Esophagus (tissue), 2 donors: ENCODE measurements at places on chromosomes 6 and 20. TPM values are rescaled to one million over a fixed set of nuclear protein-coding genes. Genes with fewer than 3 reads are reported as not detected.

DZANK1 gene
- polyA plus RNA-seq, result 1.7 TPM

RFX6 gene
- polyA plus RNA-seq, result not detected

PI16 gene
- polyA plus RNA-seq, result 2.7 TPM

SLC25A27 gene
- polyA plus RNA-seq, result 25.0 TPM

ZC2HC1B gene
- 0.14 TPM for polyA plus RNA-seq

BPI gene
- not detected for polyA plus RNA-seq

THBD gene
- 9.5 TPM for polyA plus RNA-seq

HLA-DMA gene
- polyA plus RNA-seq, result 11.3 TPM

SAMD3 gene
- polyA plus RNA-seq, result 0.18 TPM

SOX12 gene
- polyA plus RNA-seq, result 2.2 TPM

KIFC1 gene
- polyA plus RNA-seq, result 15.0 TPM

KCNK17 gene
- polyA plus RNA-seq, result 0.65 TPM

CASS4 gene
- 0.18 TPM for polyA plus RNA-seq

TMEM244 gene
- polyA plus RNA-seq, result not detected

DEFB112 gene
- polyA plus RNA-seq, result not detected

SMPD2 gene
- polyA plus RNA-seq, result 25.5 TPM

AK9 gene
- polyA plus RNA-seq, result 2.4 TPM

HTR1B gene
- polyA plus RNA-seq, result 0.04 TPM

EEF1A2 gene
- 0.86 TPM for polyA plus RNA-seq

MUC22 gene
- polyA plus RNA-seq, result 5.8 TPM

THEMIS gene
- polyA plus RNA-seq, result 0.22 TPM

ACAT2 gene
- polyA plus RNA-seq, result 73.5 TPM

OPRL1 gene
- polyA plus RNA-seq, result 0.14 TPM

SNAP91 gene
- polyA plus RNA-seq, result 0.05 TPM

ACSS1 gene
- 8.8 TPM for polyA plus RNA-seq

EPPIN gene
- not detected for polyA plus RNA-seq

LY6G6D gene
- 0.67 TPM for polyA plus RNA-seq

C6orf132 gene
- 357 TPM for polyA plus RNA-seq

PRDM13 gene
- polyA plus RNA-seq, result not detected

LIME1 gene
- polyA plus RNA-seq, result 12.6 TPM

SPATA25 gene
- polyA plus RNA-seq, result 0.96 TPM

FAM83C gene
- 32.3 TPM for polyA plus RNA-seq

CCN5 gene
- 48.2 TPM for polyA plus RNA-seq

CDC25B gene
- polyA plus RNA-seq, result 15.6 TPM

SMPDL3A gene
- polyA plus RNA-seq, result 7.2 TPM

CCR6 gene
- polyA plus RNA-seq, result 0.27 TPM

SIRPB1 gene
- polyA plus RNA-seq, result 0.33 TPM

MTG2 gene
- polyA plus RNA-seq, result 25.4 TPM

WFDC2 gene
- 6.1 TPM for polyA plus RNA-seq

LY86 gene
- 0.51 TPM for polyA plus RNA-seq

LINC00237 gene
- polyA plus RNA-seq, result not detected

CD83 gene
- polyA plus RNA-seq, result 1.2 TPM

CENPW gene
- 28.8 TPM for polyA plus RNA-seq

ZNF311 gene
- 0.46 TPM for polyA plus RNA-seq

DPPA5 gene
- polyA plus RNA-seq, result not detected

SEMG1 gene
- polyA plus RNA-seq, result not detected

RAET1E gene
- polyA plus RNA-seq, result 25.1 TPM
